ENCODE measurements at places on chromosomes 7 and 10. TPM values are rescaled to one million over a fixed set of nuclear protein-coding genes. Genes with fewer than 3 reads are reported as not detected.

DNA sequence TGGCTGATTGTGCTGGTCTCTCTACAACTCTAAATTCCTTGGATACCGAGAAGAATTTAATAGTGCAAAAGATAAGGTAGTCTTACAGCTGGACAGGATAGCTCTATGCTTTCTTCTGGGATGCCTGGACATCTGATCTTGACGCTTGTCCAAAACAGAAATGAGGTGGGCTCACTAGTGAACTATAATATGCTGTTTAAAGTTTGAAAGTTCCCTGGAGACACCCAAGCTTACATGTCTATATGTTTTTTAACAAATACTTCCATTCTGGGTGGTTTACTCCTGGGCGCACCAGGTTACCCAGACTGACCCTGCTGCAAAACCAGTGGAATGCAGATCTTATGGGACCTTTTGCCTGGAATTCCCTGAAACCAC is 702.1 kb upstream of the COBL start:
- DNase-seq = no peak

- DNase-seq = peak; percentile 56
Measured at GRCh38 chr10:92142949-92143348, 147.9 kb downstream of the CPEB3 start.

GRCh38 chr10:60572511-60573194 is 183.0 kb upstream of the ANK3 start:
- DNase-seq = peak; percentile 90

GRCh38 chr7:55286666-55287065 is 78.5 kb upstream of the LANCL2 start:
- DNase-seq = peak; percentile 12

DNA sequence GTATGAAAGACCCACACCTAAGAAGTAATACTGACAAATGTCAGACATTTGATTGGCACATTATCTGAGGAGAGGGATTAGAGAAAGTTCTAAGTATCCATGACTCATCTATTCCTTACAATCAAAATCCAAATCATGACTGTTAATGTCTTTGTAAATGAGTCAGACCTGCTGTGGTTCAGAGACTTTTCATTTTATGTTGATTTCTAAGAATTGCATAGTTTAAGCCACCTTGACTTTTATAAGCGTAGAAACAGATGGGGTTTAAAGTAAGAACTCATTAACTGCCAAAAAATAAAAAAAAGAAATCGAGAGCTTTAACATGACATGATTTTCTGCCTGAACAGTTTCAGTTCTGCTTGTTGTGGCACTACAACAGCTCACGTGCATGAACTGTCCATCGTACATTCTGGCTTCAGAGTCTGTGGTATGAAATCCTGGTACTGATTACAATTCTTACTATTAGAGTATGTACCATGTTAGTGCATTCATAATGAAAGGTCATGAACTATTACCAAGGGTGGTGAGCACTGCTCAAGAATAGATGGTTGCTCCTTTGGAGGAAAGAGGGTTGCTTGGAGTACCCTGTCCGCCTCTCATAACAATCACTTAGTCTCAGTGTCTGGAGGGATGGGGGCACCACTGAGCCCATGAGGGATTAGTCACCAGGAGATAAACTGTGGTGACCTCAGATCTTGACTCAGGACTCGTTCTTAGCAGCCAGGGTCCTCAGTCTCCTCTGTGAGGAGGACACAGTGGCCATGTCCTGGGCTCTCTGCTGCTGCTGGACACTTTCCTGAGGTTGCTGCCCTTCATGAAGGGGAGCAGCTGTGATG is 42.2 kb downstream of the ACSM6 start:
- DNase-seq = peak; percentile 43

DNA sequence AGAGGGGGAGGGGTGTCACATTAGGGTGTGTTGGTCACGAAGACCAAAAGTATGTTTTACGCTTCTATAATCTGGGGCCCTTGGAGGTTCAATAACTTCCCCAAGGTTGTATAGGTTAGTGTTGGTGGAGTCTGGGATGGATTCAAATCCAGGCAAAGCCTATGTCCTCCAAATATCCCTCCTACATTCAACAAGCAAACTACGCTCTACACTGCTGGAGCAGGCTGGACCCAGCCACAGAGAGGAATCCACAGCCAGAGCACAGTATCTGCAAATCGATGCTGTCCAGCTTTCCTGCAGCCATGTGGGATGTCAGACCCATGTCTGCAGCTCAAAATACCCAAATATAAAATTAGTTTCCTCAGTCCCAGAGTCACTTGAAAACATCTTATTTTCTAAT is 198.0 kb downstream of the COBL start:
- no peak for DNase-seq

MICU1 gene
- 73.6 TPM for total RNA-seq

SLC16A9 gene
- 7.0 TPM for total RNA-seq

LIPF gene
- not detected for total RNA-seq
